Heart right ventricle (tissue), 16 donors: ENCODE measurements at places on chromosomes 4 and X. TPM values are rescaled to one million over a fixed set of nuclear protein-coding genes. Genes with fewer than 3 reads are reported as not detected.
A peak's percentile ranks its signal among the peaks of the same experiment; 100 is the strongest.

The CD40LG gene
- not detected for total RNA-seq

DNA sequence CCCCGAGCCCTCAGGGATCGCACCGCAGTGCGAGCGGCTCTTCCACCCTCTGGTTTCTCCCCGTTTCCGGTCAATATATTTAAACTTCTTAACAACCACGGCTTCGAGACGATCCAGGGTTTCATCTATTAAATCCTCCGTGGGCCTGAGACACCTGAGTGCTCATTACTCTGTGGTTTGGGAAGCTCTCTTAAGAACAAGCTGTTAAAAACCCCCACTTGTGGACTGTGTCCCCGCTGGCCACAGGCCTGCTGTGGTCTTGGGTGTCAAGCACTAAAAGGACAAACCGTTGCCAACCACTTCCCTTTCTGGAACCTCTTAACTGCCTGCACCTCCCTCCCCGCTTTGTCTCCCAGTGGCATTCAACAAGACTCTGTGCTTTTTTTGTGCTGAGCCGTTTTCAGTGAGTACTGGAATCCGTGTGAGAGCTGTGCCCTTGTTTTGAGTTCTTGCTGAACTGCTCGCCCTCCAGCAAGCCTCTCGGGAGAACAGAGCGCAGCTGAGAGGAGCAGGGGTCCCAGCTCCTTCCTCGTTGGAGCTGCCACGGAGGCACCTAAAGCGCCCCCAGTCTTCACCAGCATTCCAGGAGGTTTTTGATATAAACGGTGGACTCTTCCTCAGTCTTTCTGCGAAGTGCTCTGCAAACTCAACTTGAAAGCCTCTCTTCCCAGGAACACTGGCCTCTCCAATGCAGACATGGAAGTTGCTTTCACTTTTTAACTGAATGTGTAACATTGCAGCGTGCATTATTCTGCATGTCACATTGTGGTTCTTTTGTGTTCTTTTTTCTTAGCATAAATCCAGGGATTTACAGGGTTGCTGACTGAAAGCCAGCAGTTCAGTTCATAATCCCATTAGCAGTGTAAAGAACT is 691 bp upstream of the IGFBP7 start:
- DNase-seq, result peak; percentile 59
- H3K4me3 ChIP-seq, result peak overlapping the region; percentile 96

DNA sequence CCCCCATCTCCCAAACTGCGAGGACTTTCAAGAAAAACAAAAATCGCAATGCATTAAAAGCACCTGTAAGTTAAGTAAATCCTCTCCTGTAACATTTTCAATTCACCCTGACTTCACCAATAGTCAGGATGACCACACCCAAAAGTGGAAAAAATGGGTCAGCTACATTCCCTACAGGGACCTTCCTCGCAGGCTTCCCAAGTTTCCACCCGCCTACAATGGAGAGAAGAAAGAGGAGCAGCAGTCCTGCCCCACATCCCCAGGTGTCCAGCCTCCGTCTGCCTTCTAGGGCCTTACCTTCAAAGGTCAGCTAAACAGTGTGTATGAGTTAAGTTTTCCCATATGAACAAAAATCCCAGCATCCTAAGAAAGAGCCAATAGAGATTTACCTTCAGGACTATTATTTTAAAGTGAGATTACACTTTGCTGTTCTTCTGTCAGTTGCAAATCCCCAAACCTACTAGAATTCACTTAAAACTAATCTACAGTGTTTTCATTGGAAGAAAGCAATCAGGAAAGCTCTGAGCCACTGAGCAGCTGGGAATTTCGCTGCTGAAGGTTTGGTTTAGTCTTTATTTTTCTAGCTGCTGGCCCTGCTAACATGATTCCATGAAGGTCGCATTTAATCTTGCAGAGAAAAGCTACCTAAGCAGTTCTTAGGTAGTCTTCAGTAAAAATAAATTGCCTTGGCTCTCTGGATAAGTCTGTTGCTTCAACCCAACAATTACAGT is 12.5 kb downstream of the IRF2 start:
- peaks cover 42% of the 10 kb centered on the region for H3K4me1 ChIP-seq
- H3K36me3 ChIP-seq, result no peaks in the 10 kb centered on the region
- peak overlapping the region; percentile 49 for H3K27ac ChIP-seq
- DNase-seq, result peak; percentile 47

The KIAA1210 gene
- 0.11 TPM for total RNA-seq
